ENCODE measurements at places on chromosomes 2 and 18.

- DNase-seq, result no peak
Observed at GRCh38 chr2:226338825-226339224, 460.8 kb downstream of the IRS1 start.

DNA sequence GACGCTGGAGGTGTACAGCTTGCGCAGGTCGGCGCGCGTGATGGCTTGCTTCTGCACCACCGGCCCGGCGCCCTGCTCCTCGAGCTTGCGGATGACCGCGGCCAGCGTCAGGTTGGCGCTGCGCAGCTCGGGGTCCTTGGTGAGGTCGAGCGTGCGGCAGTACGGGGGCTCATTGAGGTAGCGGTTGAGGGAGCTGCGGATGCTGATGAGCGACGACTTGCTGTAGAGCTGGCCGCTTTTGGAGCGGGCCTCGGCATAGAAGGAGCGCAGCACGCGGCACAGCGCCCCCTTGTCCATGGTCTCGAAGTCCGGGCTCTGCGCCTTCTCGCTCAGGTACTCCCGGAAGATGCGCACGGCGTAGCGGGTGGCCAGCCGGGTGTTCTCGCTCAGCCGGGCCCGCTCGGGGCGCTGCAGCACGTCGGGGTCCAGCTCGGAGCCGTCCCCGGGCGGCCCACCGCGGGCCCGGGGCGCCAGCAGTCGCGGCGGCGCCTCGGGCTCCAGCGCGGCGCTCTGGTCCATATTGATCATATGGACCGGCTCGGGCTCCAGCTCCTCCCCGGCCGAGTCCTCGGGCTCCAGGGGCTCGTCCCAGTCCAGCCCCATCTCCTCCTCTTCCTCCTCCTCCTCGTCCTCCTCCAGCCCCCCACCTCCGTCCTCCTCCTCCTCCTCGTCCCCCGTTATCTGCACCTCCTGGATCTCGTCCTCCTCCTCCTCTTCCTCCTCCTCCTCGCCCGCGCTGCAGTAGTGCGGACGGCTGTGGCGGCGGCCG, 523 bp downstream of the KCTD1 start:
- DNase-seq, result no peak

DNA sequence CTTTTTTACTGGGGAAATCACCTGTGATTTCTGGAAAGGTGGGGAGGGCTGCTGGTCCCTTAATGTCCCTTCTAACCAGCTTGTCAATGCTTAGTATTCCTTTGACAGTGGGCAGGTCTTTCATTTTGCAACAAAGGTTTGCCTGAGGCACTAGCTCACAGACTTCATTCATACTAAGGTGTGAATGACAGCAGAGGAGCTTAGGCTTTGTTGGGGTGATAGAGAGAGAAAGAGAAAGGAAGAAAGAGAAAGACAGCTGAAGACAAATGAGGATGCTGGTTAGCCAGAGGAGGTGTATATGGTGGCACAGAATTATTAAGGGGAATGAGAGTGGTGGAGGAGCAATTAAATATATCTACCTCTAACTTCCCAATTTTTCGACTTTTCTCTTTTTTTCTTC, 28.9 kb upstream of the GTF2A1L start:
- no peak for DNase-seq

DNA sequence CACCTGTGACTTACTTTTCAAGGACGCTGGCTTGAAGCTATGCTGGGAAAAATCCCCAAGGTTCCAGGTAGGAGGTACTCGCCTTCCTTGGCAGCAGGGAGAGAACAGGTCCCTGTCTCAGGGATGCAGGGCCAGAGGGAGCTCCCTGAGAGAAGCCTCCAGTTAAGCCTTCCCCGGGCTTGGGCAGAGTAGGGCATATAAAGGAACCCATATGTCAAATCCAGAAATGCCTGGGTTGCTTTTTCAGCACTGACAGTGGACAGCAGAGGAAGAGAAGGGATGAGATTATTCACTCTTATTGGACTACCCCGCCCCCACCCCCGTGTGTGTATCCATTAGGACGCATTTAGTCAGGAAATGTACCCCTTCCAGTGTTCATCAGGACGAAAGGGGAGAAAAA, 89.3 kb upstream of the TEX51 start:
- DNase-seq, result no peak

DNA sequence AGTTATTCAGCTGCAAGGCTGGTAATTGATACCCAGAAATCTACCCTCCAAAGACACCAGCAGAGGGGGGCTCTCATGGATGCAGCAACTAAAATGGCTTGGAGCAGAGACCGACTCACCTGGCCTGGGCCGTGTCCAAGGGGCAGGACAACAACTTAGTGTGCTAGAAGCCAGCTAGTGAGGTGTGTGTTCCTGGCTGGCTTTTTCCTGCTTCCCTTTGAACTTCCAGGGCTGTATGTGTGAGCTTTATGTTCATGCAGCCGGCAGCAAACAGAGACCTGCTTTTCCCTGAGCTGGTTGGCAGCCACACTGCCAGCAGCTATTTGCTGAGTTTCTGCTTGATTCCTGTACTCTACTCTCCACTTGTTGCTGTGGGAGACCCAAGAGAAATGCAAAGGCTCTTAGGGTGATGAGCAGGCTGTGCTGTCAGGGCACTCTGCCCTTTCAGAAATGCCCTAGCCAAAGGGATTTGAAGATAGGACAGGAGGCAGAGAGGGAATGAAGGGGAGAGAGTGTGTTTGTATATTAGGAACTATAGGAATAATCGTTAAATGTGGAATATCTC, 23.7 kb upstream of the GRP start:
- DNase-seq, result no peak

Measured in substantia nigra (tissue), 51 donors.